ENCODE measurements at places on chromosomes 1 and 21. TPM values are rescaled to one million over a fixed set of nuclear protein-coding genes. Genes with fewer than 3 reads are reported as not detected.

GRCh38 chr1:94239796-94240195, 2.4 kb upstream of the ARHGAP29 start:
- DNase-seq = no peak

Gene AQP10
- 0.70 TPM for total RNA-seq

DNA sequence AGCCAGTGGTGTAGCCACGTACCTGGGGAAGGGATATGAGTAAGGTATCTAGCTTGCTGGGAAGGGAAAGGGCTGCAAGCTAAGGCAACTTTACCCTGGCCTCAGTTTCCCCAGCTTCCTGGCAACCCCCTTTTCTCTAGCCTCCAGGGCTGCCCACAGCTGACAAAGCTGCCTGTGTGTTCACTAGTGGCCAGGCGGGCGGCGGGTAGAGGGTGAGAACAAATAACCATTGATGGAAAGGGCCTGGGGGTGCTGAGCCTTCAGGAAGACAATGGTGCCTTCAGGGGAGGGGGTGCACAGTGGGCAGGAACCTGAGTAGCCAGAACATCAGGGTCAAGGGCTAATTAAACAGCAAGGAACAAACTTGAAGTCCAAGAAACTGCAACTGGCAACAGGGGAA, 6.1 kb downstream of the CERS2 start:
- DNase-seq = no peak

- DNase-seq = no peak
Observed at GRCh38 chr1:8981169-8981568, 35.5 kb downstream of the CA6 start.

Gene LCE3D
- not detected for total RNA-seq

Gene NHLH1
- total RNA-seq = not detected

DNA sequence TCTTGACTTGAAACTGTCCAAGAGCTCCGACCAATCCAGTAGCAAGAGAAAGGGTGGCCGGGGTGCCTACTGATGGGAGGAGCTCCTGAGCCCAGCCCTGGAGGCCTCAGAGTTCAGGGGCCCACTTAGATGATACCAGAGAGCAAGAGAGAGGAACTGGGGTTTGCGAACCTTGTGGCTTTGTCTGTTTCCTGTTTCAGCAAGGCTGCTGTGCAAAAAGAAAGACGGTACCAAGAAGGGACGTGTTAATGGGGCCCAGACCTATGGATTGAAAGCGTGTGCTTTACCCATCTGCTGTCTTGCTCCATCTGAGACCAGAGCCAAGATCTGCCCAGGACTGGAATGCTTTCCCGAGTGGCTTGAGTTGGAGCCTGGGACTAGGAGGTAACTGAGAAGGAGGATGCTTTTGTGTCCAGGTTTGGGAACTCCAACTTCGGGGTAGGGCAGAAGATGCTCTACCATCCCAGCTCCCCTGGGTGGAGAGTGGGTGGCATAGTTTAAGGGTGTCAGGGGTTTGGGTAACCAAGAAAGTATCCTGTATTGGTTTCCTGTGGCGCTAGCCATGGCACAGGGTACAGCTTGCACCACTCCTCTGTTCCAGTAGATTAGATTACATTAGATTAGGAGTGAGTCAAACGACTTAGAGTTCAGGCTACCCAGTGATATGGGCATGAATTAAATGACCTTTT, at the start of gene TRAF3IP3:
TSS of gene TRAF3IP3 (plus strand) at position 128 of the 689 bp plus-strand sequence. CDS start 3,987 bp downstream, outside the sequence.
- DNase-seq = no peak

GRCh38 chr1:223393275-223394214, at the start of gene CCDC185:
CCDC185 (plus strand) TSS chr1:223393415; CDS start chr1:223393476, 61 bp downstream.
- no peak for DNase-seq

DNA sequence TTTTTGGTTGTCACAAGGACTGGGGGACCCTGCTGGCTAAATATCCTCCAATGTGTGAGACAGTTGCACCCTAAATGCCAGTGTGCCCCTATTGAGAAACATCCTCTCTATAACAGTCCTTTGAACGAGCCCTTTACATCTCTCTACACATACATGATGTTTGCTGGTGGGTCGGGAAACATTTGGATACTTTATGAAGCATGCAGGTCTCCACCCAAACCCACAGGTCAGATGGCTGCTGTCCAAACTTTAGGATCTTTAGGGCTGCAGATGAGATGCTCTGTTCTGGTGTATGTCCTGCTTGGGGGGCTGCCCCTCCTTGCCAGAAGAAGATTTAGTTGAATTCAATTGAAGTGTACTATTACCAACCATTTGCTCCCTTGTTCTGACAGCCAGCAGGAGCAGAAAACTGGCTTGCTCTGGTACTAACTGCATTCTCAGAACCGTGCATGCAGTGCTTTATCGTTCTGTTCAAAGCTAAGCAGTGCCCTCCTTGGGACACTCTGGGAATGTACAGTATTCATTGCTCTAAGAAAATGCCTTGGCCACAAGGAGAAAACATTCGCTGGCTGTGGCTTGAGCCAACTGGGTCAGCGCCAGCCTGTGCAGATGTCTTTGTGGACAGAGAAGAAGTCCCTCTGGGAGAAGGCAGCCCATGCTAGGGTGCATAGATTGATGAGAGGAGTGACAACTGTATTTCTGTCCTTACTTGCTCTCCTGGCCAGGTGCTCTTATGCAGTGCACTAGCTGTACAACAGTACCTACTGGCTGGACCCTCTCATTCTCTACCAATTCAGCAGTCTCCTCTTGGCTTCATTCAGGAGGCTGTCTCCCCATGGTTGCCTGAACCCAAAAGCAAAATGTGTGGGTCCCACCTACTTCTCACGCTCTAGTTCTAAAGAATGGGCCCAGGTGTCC, 61.4 kb upstream of the DIRAS3 start:
- DNase-seq = peak; percentile 82

DNA sequence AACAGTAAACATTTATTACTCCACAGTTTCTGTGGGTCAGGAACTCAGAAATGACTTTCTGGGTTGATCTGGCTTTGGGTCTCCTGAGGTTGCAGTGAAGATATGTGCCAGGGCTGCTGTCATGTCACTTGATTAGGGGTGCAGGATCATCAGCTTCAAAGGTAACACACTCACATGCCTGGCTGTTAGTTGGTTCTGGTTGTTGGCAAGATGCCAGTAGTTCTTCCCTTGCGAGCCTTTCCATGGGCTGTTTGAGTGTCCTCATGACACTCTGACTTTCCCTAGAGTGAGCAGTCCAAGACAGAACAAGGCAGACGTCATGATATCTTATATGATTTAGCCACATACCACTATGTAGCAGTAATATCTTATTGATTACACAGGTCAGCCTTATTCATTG, 1.8 kb downstream of the SWT1 start:
- DNase-seq = no peak

DNA sequence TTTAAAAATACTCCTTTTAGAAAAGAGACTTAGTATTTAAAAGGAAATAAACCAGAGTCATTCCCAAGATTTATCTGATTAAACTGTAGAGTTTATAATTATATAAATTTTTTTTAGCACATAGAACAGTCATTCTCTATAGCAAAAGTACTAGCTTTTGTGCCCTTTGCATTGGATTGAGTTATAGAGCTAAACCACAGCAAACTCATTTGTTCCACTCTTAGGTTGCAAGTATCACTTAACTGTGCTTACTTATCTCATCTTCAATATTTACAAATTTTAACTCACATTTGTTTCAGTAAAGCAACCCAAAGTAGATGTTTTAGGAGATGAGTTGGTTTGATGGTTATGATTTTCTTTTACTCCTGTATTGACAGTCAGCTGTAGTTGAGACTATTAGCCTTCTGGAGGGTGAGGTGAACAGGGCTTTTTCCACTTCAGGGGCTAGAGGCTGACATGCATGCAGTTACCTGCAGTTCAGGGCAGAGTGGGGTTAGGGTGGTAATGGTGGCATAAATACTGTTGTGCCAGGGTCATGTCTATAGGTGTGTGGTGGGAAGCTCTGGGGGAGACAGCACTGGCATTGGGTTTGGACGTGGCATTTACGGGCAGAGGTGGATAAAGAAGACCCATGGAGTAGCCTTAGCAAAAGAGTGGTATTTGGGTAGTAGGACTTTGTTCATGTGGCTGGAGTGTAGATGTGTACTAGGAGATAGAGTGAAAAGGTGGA, 42.1 kb downstream of the DYRK1A start:
- DNase-seq = no peak

DNA sequence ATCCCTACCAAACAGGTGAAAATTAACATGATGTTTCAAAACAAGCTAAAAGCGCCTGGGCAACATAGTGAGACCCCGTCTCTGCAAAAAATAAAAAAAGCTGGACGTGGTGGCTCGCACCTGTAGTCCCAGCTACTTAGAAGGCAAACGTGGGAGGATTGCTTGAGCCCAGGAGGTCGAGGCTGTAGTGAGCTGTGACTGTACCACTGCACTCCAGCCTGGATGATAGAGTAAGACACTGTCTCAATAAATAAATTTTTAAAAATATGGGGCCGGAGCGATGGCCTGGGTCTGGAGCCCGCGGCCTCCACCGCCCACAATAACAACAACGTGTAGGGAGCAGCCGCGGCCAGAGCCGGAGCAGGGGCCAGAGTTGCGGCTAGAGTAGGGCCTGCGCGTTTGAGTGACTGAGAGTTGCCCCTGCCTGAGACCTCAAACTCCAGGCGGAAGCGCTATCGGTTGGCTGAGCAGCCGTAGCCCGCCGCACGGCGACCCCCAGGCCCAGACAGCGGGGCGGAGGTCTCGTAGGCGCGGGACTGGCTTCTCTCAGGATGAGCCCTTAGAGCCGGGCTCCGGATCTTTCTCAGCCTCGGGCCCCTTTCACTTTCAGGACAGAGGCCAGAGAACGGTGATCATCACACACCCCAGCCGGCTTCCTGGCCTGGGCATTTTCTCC, 41.4 kb downstream of the ZMYM1 start:
- no peak for DNase-seq

- DNase-seq = no peak
Observed at GRCh38 chr1:115283681-115284146, 54.3 kb downstream of the NGF start.

GRCh38 chr1:99603699-99604560, 42.0 kb upstream of the PALMD start:
- DNase-seq = no peak

DNA sequence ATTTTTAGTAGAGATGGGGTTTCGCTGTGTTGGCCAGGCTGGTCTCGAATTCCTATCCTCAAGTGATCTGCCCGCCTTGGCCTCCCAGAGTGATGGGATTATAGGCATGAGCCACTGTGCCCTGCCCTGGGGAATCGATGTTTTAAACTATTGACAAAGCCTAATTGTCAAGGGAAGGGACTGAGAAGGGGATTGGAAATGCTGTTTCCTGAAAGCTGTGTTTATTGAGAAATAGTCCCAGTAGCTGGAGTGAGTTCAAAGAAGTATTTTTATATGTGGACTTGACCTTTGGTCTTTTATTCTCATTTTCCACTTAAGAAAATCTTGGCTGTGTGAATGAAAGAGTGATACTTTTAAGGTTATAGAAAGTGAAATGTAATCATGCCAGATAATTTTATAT, 47.5 kb downstream of the KIF1B start:
- no peak for DNase-seq

GRCh38 chr1:33007190-33008050, 29.3 kb downstream of the AK2 start:
- DNase-seq = no peak

Gene TMPRSS15
- total RNA-seq = not detected

- DNase-seq = peak; percentile 82
Observed at GRCh38 chr1:201495551-201496295, 11.2 kb downstream of the CSRP1 start.

DNA sequence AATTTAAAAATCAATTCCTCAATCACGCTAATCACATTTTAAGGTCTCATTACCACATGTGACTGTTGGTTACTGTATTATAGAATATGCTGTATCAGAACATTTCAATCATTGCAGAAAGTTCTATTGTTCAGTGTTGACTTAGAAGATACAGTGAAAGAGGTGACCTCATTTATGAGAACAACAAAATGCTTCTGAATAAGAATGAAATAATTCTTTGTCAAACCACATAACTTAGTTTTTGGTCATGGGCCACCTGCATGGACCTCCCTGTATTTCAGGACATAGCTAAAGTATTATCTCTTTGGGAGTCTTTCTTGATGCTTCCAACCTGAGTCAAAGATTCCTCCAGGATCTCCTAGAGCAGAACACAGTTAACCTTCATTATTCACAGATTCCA, 22.3 kb downstream of the MFSD2A start:
- DNase-seq = no peak

DNA sequence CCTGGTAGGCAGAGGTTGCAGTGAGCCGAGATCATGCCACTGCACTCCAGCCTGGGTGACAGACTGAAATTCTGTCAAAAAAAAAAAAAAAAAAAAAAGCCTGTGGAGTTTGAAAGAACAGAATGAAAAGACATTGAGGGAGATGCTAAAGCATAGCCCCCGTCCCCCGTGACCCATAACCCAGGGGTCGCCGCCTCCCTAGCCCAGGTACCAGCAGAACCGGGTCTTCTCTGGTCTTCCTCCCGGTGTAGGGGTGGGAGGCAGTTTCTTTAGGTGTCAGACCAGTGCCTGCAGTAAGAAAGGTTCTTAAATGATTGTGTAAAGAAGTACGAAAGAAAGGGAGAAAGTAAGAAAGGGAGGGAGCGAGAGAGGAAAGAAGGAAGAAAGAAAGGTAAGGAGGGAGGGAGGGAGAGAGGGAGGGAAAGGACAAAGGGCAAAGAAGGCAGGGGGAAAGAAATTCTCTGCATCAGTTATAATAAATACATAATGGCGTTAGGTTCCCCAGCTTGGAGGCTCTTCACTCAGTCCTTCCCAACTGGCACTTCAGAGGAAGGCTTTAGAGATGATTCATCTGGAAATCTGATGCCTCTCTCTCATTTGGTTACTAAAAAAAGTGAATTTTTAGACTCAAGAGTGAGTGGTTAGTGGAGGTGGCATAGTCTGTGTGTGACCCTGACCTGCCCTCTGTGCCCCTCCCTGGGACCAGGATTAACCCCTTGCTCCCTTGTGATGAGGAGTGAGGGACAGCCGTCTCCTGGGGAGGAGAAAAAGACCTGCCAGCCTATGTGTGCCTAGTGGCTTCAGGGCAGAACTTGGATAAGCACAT, 1.1 kb downstream of the IL24 start:
- no peak for DNase-seq

DNA sequence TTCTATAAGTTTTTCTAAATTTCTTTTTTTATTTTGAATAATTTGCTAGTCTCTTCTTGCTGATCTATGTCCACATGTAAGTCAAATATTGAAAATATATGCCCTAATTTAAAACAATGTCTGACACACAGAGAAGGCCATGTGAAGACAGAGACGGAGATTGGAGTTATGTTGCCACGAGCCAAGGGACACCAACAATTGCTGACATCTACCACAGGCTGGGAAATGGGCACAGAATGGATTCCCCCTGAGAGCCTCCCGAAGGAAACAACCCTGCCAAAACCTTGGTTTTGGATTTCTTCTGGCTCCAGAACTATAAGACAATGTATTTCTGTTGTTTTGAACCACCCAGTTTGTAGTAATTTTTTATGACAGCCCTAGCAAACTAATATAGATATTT, 485.0 kb upstream of the ZRANB2 start:
- no peak for DNase-seq

Gene S100B
- total RNA-seq = 0.62 TPM

Gene RGS1
- 2.6 TPM for total RNA-seq

- peak; percentile 66 for DNase-seq
Observed at GRCh38 chr21:36148886-36149285, 7.7 kb upstream of the DOP1B start.

DNA sequence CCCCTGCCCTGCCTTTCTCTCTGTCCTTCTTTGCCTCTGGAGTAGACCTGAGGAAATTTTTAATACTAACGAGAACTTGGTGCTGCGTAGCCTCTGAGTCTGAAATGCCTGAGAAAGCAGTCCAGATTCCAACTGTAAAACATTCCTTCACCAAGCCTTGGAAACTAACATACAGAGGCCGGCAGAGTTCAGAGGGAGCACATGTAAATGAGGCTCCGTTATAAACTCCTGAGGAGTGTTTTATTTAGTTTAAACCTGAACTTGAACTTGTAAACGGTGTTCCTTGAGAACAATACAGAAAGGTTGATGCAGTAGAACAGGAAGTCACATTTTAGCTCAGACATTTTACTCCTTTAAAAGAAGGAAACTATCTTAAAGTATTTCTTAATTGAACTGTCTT, 280.7 kb downstream of the TM2D1 start:
- no peak for DNase-seq
